CD4-positive, alpha-beta T cell treated with Interleukin-17A for 4 hours (primary cell): ENCODE measurements at places on chromosomes 12 and 14.
A peak's percentile ranks its signal among the peaks of the same experiment; 100 is the strongest.

GRCh38 chr14:72617391-72618031 lies 276.4 kb downstream of the DPF3 start:
- DNase-seq: no peak

DNA sequence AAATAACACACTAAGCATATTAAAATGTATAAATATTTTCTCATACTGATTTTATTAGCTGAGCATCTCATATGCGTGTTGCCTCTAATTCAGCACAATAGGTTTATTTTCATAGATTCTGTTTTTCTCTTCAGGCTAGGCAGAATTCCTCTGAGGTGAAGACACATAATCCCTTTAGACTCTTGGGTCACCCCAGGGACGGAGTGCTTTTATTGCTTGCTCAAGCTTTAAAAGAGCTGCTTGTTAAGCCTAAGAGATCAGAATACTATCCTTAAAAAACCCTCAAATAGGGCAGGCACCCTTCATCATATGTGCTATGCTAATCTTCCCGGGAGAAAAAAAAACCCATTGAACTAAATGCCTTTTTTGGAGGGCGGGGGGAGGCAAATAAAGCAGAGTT lies 390.1 kb downstream of the KCNH5 start:
- DNase-seq: no peak

DNA sequence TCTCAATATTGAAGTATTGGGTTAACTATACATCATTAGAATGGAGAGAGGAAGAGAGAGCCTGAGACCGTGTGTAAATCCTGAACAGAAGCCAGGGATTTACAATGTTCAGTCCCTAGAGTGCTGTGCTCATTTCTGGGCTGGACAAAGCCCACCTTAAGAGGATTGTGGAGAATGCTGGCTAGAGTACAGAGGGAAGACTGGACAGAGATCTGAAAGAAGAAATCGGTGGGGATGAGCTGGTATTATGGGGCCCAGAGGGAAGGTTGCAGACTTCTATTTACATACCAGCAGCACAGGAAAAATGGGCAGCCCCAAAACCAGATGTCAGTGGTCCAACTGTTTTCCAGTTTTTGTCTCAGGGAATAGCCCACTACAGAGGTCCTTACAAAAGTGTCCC lies 42.3 kb downstream of the RTN1 start:
- DNase-seq: no peak

DNA sequence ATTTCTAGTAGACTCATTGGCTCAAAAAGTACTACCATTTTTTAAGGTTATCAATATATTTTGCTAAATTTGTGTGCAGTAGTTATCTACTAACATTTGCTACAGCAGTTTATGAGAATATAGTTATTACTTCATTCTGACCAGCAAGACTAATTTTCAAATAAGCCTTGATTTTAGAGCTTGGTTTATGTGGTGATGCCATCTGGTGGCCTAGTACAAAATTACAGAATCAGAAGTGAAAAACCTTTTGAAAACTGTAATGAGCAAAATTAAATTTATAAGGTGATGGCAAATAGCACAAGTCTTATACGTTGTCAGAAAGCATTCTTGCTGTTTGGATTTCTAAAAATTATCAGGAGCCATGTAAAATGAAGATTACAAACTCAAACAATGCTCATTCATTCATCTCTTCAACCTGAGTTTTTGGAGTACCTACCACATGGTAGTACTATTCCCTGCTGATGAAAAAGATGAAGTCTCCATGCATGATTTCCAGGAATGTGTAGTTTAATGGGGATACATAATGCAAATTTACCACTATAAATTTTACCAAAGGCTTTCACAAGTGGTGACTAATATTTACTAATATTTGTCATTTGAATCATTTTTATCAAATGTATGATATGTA lies 51.0 kb downstream of the MAGOHB start:
- DNase-seq: peak; percentile 34

GRCh38 chr12:113278141-113278540 lies 56.8 kb downstream of the SLC8B1 start:
- no peak for DNase-seq

- DNase-seq: no peak
Measured at GRCh38 chr12:121638298-121639202, 12.2 kb downstream of the ORAI1 start.

- DNase-seq: no peak
Measured at GRCh38 chr12:80419644-80420043, 24.4 kb upstream of the PTPRQ start.

DNA sequence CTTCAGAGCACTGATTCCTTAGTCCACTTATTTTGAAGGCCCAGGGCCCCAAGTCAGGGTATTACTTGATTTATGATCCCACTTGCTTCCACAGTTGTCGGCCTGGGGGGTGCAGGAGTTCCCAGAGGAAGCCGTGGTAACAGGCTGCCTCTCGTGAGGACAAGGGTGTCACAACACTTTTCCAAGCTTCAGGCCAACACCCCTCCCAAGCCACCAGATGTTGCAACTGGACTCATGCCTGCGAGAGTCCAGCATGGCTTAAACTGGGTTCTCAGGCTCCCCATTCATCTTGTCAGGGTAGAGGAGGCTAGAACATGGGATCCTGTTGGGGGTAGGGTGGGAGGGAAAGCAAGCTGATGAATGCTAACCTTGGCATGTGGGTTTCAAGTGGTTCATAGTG lies 56.1 kb downstream of the BMP4 start:
- DNase-seq: no peak

DNA sequence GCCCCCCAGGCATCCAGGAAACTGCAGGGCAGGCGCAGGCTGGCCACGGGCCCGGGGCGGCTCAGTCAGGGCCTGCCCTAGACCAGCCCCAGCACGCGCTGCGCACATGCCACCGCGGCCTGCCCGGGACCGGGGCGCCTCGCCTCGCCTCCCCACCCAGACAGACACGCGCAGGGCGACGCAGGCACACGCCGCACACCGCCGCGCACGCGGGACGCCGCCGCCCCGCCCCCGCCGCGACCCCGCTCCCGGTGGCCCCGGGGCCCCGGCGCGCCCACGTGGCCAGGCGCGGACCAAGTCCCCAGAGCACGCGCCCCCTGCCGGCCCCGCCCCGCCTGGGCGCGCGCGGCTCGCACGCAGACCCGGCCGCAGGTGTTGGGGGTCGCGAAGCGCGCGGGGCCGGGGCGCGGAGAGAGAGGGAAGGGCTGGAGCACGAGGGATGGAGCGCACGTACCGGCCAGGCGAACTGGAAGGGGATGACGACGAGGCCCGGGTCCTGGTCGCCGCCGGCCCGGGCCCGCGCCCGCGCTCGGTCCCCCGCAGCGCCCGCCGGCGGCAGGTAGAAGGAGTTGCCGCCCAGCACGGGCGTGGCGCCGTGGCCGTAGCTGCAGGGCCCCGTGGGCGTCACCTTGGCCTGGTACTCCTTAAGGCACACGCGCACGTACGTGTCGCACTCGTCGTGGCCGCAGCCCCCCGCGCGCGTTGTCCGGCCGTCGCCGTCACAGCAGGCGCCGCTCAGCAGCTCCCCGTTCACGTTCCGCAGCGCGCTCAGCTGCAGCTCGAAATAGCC lies 1.1 kb downstream of the JAG2 start:
- peak; percentile 17 for DNase-seq

DNA sequence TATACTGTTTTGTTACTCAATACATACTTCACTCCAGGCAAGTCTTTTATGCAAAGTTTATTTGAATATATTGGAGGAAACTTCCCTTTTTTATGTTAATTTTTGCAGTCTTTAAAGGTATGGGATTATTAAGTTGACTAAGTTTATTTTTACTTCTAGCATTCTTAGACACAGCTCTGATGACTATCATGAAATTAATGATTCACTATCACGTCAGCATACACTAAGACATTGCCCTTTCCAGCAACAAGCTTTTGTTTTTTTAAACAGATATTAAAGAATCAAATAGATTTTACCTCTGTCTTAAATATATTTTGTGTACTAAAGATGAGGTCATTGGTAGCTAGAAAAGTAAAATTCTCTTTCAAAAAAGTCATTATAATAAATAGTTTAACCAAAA lies 52.1 kb downstream of the DERA start:
- no peak for DNase-seq

DNA sequence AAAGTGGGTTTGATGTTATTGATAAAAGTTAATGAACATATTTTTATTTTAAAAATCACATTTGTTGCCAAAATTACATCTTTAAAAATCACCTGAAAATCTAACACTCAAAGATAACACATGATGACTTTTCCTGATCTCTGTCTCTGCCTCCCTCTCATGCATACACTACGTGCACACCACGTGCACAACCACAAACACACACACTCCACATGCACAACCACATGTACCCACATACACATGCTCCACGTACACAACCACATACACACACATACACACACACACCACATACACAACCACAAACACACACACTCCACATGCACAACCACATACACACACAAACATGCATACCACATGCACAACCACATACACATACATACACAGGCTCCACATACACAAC lies 61.8 kb upstream of the TMEM132C start:
- no peak for DNase-seq

GRCh38 chr14:22579236-22579635 lies 9.8 kb downstream of the DAD1 start:
- no peak for DNase-seq
